ENCODE measurements at places on chromosomes 7 and 10. TPM values are rescaled to one million over a fixed set of nuclear protein-coding genes. Genes with fewer than 3 reads are reported as not detected.
A peak's percentile ranks its signal among the peaks of the same experiment; 100 is the strongest.

Gene AMPH
- not detected for total RNA-seq

Gene KAZALD1
- 0.57 TPM for total RNA-seq

Gene PNLIP
- not detected for total RNA-seq

GRCh38 chr7:134587750-134588149 is 38.8 kb downstream of the AKR1B15 start:
- H3K27ac ChIP-seq = no peak overlapping the region
- no peaks in the 10 kb centered on the region for H3K4me1 ChIP-seq
- no peaks in the 10 kb centered on the region for H3K36me3 ChIP-seq
- H3K27me3 ChIP-seq = no peaks in the 10 kb centered on the region
- DNase-seq = no peak

Gene SDK1
- total RNA-seq = 0.15 TPM

- no peaks in the 10 kb centered on the region for H3K27me3 ChIP-seq
- no peak overlapping the region for H3K4me3 ChIP-seq
- H3K36me3 ChIP-seq = no peaks in the 10 kb centered on the region
- DNase-seq = no peak
- H3K4me1 ChIP-seq = no peaks in the 10 kb centered on the region
Observed at GRCh38 chr10:129628823-129629222, 161.8 kb downstream of the MGMT start.

- H3K27me3 ChIP-seq = peaks cover 56% of the 10 kb centered on the region
- no peak for DNase-seq
- peaks cover 10% of the 10 kb centered on the region for H3K4me1 ChIP-seq
- H3K4me3 ChIP-seq = peak overlapping the region; percentile 28
- H3K27ac ChIP-seq = no peak overlapping the region
- peaks cover 1% of the 10 kb centered on the region for H3K36me3 ChIP-seq
Observed at GRCh38 chr10:35639021-35639727, 2.9 kb downstream of the FZD8 start.
